Dermis microvascular lymphatic vessel endothelial cell (primary cell): ENCODE measurements at places on chromosomes 3 and 15. TPM values are rescaled to one million over a fixed set of nuclear protein-coding genes. Genes with fewer than 3 reads are reported as not detected.

GRCh38 chr3:50450209-50450921 lies 53.1 kb downstream of the CACNA2D2 start:
- no peak for DNase-seq

DNA sequence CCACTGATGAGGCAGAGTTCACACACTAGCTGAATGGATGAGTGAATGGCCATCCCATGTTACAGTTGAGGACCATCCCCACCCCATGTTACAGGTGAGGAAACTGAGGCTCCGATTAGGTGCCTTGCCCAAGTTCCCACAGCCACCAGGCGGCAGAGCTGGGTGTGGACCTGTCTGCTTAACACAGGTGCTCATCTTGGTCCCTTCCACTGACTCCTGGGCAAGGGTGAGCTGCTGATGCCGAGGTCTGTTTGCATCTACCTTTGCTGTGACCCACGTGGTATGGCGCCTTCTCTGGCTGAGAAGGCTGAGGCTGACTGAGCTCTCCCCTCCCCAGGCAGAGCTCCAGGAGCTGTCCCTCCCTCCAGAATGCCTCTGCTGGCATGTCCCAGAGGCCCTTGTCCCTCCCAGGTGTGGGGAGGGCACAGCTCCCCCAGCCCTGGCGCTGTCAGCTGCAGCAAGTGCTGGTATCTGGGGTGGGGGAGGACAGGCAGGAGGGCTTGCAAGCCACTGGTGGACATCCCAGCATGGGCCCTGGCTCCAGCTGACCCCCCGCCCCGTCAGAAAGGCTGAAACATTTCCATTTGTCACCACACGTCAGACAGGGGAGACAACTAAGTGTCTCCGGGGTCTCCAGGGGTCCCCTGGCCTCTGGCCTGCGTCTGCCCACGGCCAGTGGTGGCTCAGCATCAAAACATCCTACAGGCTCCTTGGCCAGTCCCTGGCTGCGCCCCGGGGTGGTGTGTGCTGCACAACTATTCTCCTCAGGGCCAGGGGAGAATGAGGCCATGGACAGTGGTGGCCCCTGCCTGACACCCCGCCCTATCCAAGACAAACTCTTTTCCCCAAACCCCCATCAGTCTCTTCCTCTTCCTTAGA lies 105.4 kb downstream of the ADCY5 start:
- DNase-seq, result no peak

DNA sequence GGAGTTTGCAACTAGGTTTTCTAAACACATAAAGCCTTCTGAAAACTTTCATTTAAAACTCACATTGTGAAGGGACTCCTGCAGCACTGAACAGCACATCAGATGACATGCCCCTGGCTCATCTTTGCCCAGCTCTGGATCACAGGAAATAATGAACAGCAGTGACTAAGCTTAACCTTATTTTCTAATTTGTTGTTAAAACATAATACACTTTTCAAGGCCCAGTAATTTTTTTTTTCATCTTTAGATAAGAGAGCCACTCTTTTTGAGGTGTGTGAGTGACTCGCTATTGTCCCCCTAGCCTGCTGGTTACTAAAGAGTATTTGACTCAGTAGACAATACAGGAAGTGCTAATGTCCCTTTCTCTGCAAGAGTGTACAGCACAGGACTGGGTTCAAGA lies 204.0 kb downstream of the OSBPL10 start:
- DNase-seq, result peak; percentile 27

- no peak for DNase-seq
These were observed 372.9 kb upstream of the LMCD1 start for GRCh38 chr3:8128686-8129085.

DNA sequence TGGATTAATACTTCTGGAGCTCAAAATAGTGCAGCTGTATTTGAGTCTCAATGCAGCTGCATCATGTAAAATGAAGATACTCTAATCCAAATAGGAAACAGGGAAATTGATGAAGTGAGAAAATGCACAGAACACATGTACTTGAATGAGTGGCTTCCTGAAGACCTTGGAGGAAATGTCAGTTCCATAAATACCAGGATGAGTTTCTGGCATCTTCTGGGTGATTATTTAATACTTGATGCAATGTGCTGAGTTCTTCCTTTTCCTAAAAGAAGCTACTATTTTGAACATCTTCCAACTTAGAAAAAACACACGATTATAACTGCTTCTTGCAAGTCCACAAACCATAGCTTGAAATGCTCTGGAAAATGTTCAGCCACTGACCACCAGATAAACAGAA lies 162.8 kb downstream of the SLC9A9 start:
- no peak for DNase-seq

- no peak for DNase-seq
These were observed 17.6 kb downstream of the RSRC1 start for GRCh38 chr3:158127250-158128219.

DNA sequence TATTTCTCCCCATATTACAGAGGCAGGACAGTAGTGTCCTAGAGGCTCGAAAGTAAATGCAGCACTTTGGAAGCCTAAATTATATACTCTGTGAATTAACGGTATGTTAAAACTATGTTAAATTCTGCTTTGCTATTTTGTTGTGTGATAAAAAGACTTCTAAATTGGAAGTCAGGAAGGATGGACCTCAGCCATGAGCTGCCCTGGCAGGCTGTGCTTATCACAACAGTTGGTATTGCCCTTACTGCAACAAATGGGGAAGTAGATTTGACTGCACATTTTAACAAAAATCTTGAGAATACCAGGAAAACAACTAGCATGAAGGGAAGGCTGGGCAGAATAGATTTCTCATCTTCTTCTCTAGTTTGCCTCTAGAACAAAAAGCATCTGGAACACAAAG lies 706.6 kb downstream of the SI start:
- no peak for DNase-seq

DNA sequence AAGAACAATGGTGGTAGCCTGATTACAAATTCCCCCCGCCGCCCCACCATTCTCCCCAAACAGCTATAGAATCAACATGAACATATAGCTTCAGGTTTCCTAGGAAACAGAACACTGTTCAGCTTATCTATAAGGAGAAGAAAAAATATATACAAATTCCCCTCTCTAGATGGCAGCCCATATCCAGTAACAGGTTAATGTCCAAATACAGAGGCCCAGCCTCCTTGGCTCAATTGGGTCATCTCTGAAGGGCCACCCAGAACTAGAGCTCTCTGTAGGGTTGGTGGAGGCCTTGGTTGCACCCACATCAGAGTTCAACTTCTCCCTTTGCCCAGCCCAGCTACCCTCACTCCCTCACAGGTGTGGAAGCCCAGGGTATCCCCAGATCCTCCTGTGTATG lies 91.5 kb upstream of the ADAMTS17 start:
- DNase-seq, result no peak

- no peak for DNase-seq
These were observed 1521.3 kb downstream of the SI start for GRCh38 chr3:163556813-163557523.

PLSCR5 gene
- total RNA-seq, result not detected in 2 replicates

CD80 gene
- under 0.01 TPM in 1 of 2 replicates, not detected in the other for total RNA-seq

CHCHD6 gene
- 6.7 and 6.8 TPM in 2 replicates for total RNA-seq

AMT gene
- 0.26 and 0.51 TPM in 2 replicates for total RNA-seq

PRR23B gene
- total RNA-seq, result not detected in 2 replicates
